ENCODE measurements at places on chromosomes 4 and X. TPM values are rescaled to one million over a fixed set of nuclear protein-coding genes. Genes with fewer than 3 reads are reported as not detected.

The TCEAL6 gene
- total RNA-seq, result not detected

The SYTL5 gene
- total RNA-seq, result 1.5 TPM

The ZCCHC13 gene
- not detected for total RNA-seq

The CSAG1 gene
- total RNA-seq, result not detected

The ATP8A1 gene
- total RNA-seq, result 4.8 TPM

The VEGFC gene
- 67.2 TPM for total RNA-seq

The NPY1R gene
- under 0.01 TPM for total RNA-seq

The CXorf51B gene
- not detected for total RNA-seq

The FGF13 gene
- total RNA-seq, result 4.6 TPM

The TMEM154 gene
- 0.50 TPM for total RNA-seq

The C4orf50 gene
- not detected for total RNA-seq

The DHX15 gene
- 105 TPM for total RNA-seq

The SPANXA1 gene
- total RNA-seq, result not detected

All from fibroblast of lung (primary cell).